Ureter (tissue), 1 donor: ENCODE measurements at places on chromosomes 5 and 9. TPM values are rescaled to one million over a fixed set of nuclear protein-coding genes. Genes with fewer than 3 reads are reported as not detected.

CCDC180 gene
- 7.5 TPM for total RNA-seq

DNA sequence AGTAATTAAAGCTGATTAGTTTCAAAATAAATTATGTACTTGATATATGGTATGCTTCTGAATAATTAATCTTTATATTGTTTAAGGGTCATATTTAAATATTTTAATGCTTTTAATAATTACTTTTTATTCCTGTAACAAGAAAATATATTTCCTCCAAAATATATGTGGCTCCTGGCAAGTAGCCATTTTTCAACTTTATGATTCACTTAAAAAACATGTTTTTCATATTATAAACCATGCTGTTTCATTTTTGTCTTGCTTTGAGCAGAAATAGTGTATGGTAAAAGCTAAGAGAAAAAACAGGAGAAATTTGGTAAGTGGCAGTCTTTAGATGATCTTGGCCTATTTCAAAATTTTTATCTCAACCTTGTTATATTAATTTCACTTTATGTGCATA is 14.6 kb downstream of the SPATA9 start:
- DNase-seq: no peak

DNA sequence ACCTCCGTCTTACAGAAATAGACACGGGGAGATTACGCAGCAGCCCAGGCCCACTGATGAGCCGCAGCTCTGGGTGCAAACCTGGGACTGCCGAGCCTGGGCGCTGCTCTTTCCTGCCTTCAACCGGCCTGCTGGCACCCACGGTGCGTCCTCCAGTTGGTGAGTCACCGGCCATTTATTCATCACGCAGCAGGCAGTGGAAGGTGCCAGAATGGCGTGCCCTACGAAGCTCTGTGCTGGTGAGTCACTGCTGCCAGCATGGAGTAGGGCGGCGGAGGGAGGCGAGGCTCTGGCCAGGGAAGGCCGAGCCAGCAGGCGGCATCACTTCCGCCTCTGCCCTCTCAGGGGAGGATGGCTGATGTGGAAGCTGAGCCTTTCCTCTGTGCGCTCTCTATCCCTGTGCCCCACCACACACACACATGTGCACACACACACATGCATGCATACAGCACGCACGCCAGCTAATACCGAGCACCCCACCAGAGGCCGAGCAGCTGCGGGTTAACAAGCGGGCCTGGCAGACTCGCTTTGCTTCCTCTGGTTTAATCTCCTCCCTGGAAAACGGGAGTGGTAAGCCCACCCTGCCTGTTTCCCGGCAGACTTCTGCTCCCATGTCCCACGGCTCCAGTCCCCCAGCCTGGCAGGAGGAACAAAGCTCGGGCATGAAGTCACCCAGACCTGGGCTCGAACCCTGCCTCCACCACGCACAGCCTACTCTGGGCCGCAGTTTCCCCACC is 39.2 kb downstream of the OLFM1 start:
- DNase-seq: no peak

DNA sequence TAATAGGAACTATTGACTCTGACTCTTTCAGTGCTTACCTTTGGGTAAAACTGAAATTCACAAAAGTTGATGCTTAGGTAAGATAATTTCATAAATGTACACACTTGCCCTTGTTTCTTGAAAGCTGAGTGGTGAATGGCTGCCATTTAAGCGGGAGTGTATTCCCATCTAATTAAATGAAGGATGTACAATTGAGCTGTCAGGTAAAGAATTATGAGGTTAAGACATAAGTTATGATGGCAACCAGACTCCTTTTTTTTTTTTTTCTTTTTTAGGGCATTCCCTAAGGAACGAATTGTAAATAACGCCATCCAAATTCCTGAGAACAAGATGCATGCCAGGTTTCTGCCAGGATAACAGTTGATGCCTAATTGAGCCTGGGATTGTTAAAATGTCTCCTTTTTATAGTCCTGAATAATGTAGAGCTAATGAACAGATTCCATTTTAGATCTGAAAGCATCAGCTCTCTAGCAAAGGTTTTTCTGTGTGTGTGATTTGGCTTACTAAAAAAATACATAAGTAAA is 199.7 kb downstream of the ISL1 start:
- DNase-seq: no peak

DNA sequence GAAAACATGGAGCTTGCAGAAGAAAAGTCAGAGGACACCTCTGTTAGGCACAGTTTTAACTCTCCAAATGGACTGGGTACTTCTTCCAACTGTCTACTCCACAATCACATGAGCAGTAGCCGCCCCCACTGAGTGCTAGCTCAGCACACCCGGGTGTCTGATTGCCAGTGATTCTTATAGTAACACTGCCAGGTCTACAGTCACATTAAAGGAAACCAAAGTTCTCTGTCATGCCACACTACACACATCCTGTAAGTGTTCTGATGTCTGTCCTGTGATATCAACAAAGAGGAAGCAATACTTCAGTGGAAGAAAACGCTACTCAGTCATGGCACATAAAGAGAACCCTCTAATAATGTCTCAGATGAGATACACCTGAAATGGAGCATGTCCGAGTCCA is at the start of gene HAVCR2:
HAVCR2 (minus strand) TSS at position 69 of the 400 bp plus-strand sequence; CDS start at position 8, 61 bp downstream.
- no peak for DNase-seq

- DNase-seq: peak; percentile 30
These were observed 76.2 kb downstream of the MRPL36 start for GRCh38 chr5:1723476-1723875.

- DNase-seq: no peak
These were observed 36.6 kb downstream of the SEMA4D start for GRCh38 chr9:89461265-89461664.

IL3 gene
- not detected for total RNA-seq

- DNase-seq: no peak
These were observed 6.8 kb upstream of the RECK start for GRCh38 chr9:36029765-36030528.

- DNase-seq: no peak
These were observed 10.3 kb downstream of the PTPA start for GRCh38 chr9:129121483-129121882.

SLC36A2 gene
- total RNA-seq: not detected
